ENCODE measurements at places on chromosomes 1 and 21. TPM values are rescaled to one million over a fixed set of nuclear protein-coding genes. Genes with fewer than 3 reads are reported as not detected.

GRCh38 chr1:185570962-185571361 is 163.2 kb upstream of the HMCN1 start:
- no peak overlapping the region for H3K27ac ChIP-seq
- H3K27me3 ChIP-seq, result no peaks in the 10 kb centered on the region
- no peak for DNase-seq
- peaks cover 16% of the 10 kb centered on the region for H3K4me1 ChIP-seq

- no peaks in the 10 kb centered on the region for H3K36me3 ChIP-seq
- peaks cover 7% of the 10 kb centered on the region for H3K4me1 ChIP-seq
- no peak overlapping the region for H3K4me3 ChIP-seq
- H3K27ac ChIP-seq, result no peak overlapping the region
Measured at GRCh38 chr1:202167708-202168415, 7.5 kb upstream of the PTPN7 start.

- no peaks in the 10 kb centered on the region for H3K27me3 ChIP-seq
- no peak overlapping the region for H3K4me3 ChIP-seq
- no peak overlapping the region for H3K27ac ChIP-seq
- H3K4me1 ChIP-seq, result peaks cover 4% of the 10 kb centered on the region
Measured at GRCh38 chr1:113198806-113199205, 125.8 kb downstream of the LRIG2 start.

Gene HCRTR1
- total RNA-seq, result not detected

Gene SH2D1B
- 0.11 TPM for total RNA-seq
